Neural crest cell (in vitro differentiated cells): ENCODE measurements at places on chromosomes 2 and 18. TPM values are rescaled to one million over a fixed set of nuclear protein-coding genes. Genes with fewer than 3 reads are reported as not detected.

DNA sequence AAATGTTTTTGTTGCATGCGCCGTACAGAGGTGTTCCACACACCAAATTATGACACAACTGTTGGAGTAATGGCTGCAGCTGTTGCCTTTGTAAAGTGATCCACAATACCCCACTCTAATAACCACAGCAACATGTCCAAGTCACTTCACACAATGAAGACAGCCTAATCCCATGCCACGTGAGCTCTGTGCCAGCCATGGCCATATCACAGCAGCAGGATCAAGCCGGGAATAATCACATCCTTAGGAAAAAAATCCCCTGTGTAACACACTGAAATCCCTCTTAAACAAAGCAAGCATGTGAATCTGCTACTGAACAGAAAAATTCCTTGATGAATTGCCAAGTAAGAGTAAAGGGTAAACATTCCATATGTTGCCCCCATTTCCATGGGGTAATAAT, 179.5 kb upstream of the PARD3B start:
- DNase-seq: no peak
- no peaks in the 10 kb centered on the region for H3K36me3 ChIP-seq
- H3K4me1 ChIP-seq: peaks cover 30% of the 10 kb centered on the region
- H3K27ac ChIP-seq: no peak overlapping the region
- no peak overlapping the region for H3K4me3 ChIP-seq
- H3K27me3 ChIP-seq: no peaks in the 10 kb centered on the region

Gene DSG3
- total RNA-seq: not detected in 2 replicates

Gene DYSF
- total RNA-seq: 2.2 and 2.4 TPM in 2 replicates

Gene ASPRV1
- 1.2 and 1.7 TPM in 2 replicates for total RNA-seq

GRCh38 chr2:128781585-128782385, 463.1 kb upstream of the HS6ST1 start:
- H3K27ac ChIP-seq: no peak overlapping the region
- H3K27me3 ChIP-seq: no peaks in the 10 kb centered on the region
- H3K4me3 ChIP-seq: no peak overlapping the region
- no peak for DNase-seq

Gene PAX8
- 0.49 and 0.98 TPM in 2 replicates for total RNA-seq

GRCh38 chr18:37435996-37436395, 129.6 kb downstream of the CELF4 start:
- DNase-seq: no peak
- no peak overlapping the region for H3K4me3 ChIP-seq
- H3K27me3 ChIP-seq: no peaks in the 10 kb centered on the region
- H3K36me3 ChIP-seq: no peaks in the 10 kb centered on the region
- no peaks in the 10 kb centered on the region for H3K4me1 ChIP-seq

GRCh38 chr2:221377597-221377996, 194.5 kb downstream of the EPHA4 start:
- H3K27ac ChIP-seq: no peak overlapping the region
- no peak for DNase-seq
- H3K4me3 ChIP-seq: no peak overlapping the region
- no peaks in the 10 kb centered on the region for H3K27me3 ChIP-seq
- no peaks in the 10 kb centered on the region for H3K36me3 ChIP-seq

Gene CROCC2
- not detected in 2 replicates for total RNA-seq

DNA sequence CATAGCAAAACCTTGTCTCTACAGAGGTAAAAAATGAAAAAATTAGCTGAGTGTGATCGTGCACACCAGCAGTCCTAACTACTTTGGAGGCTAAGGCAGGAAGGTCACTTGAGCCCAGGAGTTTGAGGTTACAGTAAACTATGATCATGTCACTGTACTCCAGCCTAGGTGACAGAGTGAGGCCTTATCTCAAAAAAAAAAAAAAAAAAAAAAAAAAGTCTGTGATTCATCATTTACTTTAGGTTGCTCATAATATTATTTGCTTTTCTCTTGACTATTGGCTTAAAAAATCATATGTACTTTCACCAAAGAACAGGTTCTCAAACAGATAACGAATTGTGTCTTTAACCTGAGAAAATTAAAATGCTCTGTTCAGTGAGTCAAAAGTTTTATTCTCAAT, 129.1 kb downstream of the MYO3B start:
- H3K4me1 ChIP-seq: peaks cover 32% of the 10 kb centered on the region
- no peak overlapping the region for H3K27ac ChIP-seq
- H3K36me3 ChIP-seq: no peaks in the 10 kb centered on the region
- no peak overlapping the region for H3K4me3 ChIP-seq
- DNase-seq: no peak

Gene GREB1
- total RNA-seq: 132 and 143 TPM in 2 replicates

Gene EML6
- 7.4 and 8.1 TPM in 2 replicates for total RNA-seq

DNA sequence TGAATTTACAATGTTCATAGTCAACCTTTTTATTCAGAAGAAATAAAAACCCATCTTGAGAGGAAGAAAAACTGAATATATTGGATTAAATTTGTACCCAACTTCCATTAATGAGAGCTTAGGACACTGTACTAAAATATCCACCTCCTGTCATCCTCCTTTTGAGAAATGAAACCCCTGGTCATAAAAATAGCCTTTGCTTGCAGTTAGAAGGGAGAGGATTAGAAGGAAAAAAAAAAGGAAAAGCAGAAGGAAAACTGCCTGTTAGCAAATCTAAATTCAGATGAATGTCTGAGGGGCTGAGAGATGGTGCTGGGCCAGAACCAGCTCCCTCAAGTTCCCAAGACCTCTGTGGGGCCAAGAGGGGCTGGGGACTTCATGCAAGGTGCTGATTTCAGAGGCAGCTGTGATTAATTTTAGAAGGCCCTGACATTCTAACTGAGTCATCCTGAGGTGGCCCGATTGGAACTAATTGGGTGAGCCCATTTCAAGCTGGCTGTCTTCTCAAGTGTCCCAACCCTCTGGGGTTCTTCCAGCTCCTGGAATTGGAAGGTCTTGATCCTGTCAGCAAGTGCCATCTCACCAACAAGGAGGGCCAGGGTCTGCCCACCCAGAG, 38.4 kb upstream of the BIN1 start:
- no peaks in the 10 kb centered on the region for H3K27me3 ChIP-seq
- H3K4me3 ChIP-seq: no peak overlapping the region
- H3K27ac ChIP-seq: no peak overlapping the region
- no peaks in the 10 kb centered on the region for H3K36me3 ChIP-seq
- peaks cover 30% of the 10 kb centered on the region for H3K4me1 ChIP-seq
- no peak for DNase-seq

DNA sequence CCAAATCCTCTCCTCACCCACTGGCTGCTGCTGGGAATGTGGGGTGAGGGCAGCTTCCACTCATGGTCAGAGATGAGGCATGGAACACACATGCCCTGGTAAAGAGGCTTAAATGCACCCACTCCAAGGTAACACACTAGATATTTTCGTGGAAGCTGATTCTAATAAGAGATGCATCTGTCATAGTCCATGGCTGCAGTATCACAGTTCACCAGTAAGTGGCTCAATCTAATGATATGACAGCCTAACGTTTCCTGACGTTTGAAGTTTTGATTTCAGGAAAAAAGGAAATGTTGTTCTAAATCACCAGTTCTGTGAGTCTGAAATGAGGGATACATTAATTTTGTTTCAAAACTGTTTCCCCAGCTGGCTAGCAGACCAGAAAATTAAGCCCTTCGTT, 38.2 kb downstream of the LCT start:
- no peak overlapping the region for H3K27ac ChIP-seq
- DNase-seq: no peak
- H3K4me3 ChIP-seq: no peak overlapping the region
- H3K36me3 ChIP-seq: peaks cover 2% of the 10 kb centered on the region
- H3K4me1 ChIP-seq: peaks cover 3% of the 10 kb centered on the region
- H3K27me3 ChIP-seq: no peaks in the 10 kb centered on the region

GRCh38 chr2:86124683-86125082, 18.6 kb downstream of the PTCD3 start:
- no peaks in the 10 kb centered on the region for H3K27me3 ChIP-seq
- no peak overlapping the region for H3K4me3 ChIP-seq
- no peaks in the 10 kb centered on the region for H3K4me1 ChIP-seq
- DNase-seq: no peak
- peaks cover 12% of the 10 kb centered on the region for H3K36me3 ChIP-seq

DNA sequence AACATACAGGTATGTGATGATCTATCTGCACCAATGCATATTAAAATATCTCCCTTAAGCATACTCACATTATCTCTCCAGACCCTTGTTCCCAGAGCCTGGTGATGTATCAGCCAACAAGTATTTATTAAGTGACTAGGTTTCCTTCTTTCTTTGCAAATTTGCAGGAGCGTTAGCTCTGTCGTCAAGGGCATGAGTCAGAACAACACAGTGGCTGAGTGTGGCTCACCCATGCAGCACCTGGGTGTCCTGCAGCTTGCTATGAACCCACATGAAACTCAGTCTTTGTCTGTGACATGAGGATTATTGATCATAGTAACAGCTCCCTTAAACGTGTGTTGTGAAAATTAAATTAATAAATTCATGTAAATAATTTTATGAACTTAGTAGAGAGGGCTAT, 96.6 kb downstream of the PIEZO2 start:
- peaks cover 14% of the 10 kb centered on the region for H3K4me1 ChIP-seq
- no peak for DNase-seq
- H3K27me3 ChIP-seq: no peaks in the 10 kb centered on the region
- H3K4me3 ChIP-seq: no peak overlapping the region
- peaks cover 4% of the 10 kb centered on the region for H3K36me3 ChIP-seq

Gene KYNU
- total RNA-seq: 0.14 and 0.26 TPM in 2 replicates

Gene LOXL3
- total RNA-seq: 28.3 and 30.2 TPM in 2 replicates

- H3K4me3 ChIP-seq: no peak overlapping the region
- no peak overlapping the region for H3K27ac ChIP-seq
- no peaks in the 10 kb centered on the region for H3K36me3 ChIP-seq
Measured at GRCh38 chr2:137348301-137348700, 583.0 kb downstream of the THSD7B start.
